GM12864 (cell line): ENCODE measurements at places on chromosomes 3 and 15.

DNA sequence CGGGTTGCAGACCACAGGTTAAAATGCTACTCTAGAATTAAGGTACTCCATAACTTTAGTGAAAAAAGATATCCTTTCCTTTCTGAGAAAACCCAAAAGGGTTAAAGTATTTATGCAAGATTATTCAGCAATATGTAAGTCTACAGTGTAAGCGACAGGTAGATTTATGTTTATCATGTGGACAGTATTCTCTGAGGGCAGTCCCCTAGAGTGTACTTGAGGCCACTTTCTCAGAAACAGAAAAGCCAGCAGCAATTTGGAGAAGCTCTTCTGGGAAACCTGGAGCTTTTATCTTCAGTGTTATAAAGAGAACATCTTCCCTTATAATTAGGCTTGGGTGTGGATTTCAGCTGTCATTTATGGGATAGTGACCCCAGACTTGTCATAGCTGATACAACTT is 8.9 kb downstream of the ST3GAL6 start:
- no peak for DNase-seq

DNA sequence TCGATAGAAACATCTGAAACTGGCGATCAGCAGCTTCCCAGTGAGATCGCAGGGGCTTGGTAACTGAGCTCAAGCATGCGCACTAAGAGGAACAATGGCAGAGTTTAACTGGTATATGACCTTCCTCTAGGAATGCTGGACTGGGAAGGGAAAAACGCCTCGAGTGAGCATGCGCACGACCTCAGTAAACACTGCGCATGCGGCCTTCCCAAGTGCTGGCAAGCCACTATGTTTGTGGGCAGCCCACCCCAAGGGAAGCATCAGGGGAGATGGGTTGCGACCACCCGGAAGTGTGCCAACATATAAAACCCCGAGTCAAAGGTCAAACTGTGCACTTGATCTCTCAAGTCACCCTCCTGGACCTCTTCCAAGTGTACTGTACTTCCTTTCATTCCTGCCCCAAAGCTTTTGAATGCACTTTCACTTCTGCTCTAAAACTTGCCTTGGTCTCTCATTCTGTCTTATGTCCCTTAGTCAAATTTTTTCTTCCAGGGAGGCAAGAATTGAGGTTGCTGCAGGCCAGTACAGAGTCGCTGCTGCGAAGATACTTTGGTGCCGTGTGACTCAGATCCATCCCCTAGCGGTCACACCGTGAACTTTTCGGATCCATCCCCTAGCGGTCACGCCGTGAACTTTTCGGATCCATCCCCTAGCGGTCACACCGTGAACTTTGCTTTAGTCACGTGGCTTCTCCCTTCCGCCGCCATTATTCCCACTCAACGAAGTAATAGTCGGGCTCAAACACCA is 243.3 kb downstream of the FAM43A start:
- DNase-seq, result no peak

GRCh38 chr3:32577581-32578556 is 7.2 kb upstream of the DYNC1LI1 start:
- DNase-seq, result peak; percentile 62

DNA sequence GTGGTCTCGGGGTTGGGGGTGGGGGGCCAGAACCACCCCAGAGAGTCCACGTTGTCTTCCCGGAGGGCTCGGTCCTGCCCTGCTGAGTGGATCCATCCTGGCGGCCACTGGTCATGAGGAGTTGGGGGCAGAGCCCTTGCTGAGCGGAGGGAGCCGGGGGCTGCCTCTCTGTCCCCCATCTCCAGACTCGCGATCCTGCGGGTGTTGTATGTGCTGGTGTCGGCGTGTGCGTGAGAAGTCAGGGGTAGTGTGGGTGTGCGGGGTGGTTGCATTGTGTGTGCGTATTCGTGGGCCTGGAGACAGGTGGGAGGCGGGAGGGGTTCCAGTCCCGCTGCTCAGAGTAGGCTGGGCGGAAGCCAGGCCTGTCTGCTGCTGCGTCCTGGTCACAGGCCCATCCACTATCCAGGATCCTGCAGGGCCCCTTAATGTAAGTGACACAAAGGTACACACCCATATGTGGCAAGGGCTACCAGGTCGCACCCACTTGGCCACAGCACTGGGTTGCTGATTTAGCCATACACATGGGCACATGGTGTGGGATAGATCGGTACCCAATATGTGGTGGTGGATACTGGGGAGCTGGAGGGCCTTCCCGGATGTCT is 30.7 kb downstream of the NBEAL2 start:
- no peak for DNase-seq

DNA sequence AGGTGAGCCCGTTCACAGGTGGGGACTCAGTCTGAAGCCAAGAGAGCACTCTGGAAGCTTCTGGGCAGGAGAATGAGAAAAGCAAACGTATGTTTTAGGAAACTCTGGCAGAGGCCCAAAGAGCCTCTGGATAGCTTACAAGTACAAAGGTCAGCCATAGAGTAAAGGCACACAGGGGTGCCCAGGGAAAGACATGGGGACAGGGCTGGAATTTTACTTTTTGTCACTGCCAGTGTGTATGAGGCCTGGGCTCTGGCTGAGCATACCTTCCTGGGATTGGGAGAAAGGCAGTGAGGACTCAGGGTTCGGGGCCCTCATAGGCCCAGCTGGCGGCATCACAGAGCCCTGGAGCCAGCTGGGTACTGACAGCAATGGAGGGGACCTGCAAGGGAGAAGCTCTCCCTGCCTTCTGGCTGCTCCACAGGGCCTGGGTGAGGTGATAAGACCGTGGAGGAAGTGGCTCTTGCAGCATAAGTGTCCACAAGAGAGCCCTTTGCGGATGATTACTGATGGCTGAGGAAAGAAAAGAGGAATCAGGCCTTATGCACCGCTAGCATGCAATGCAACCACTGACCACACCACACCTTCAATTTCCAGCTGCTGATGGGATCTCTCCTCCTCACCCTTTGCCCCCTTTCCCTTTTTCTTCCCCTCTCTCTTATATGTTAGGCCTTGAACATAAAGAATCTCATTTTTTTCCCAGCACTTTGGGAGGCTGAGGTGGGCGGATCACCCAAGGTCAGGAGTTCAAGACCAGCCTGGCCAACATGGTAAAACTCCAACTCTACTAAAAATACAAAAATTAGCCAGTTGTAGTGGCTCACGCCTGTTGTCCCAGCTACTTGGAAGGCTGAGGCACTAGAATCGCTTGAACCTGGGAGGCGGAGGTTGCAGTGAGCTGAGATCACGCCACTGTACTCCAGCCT is 25.1 kb upstream of the BCL2L10 start:
- DNase-seq, result no peak

- peak; percentile 26 for DNase-seq
Measured at GRCh38 chr3:50519471-50520089, 16.1 kb upstream of the CACNA2D2 start.

- DNase-seq, result no peak
Measured at GRCh38 chr3:192382861-192383260, 344.5 kb downstream of the FGF12 start.

DNA sequence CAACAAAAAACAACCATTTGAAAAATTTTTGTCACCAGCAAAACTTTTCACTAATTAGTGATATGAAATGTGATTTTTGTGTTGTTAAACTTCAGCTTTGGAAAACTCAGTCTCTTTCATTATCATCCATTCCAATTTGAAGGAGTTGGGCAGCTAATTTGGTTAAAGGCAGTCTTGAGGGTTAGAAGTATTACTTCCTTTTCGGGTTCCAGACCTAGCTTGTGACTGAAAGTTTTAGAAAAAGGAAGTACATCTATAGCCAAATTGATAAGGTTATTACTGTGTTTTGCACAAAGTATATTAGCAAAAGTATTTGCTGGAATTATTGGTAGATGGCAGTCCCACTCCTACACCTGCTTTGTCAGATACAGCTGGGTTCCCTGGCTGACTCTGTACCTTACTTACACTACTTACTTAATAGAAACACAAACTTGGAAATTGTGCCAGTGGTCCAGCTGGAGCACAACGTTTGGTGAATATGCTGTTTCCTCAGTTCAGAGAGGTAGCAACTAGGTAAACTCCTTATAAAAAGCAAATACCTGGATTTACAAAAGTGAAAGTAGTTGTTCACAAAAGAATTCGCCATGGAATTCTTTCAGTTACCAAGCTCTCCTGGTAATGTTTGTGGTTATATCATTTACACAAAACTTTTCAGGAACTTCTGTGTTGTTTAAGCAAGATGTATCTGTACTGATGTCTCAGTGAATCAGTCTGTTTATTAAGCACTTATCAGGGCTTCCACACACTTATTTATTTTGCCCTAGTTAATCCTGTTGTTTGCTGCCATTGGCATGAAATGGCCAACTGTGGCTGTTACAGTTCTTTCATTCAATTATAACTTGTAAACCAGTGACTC is 31.6 kb downstream of the TIPARP start:
- no peak for DNase-seq

- DNase-seq, result no peak
Measured at GRCh38 chr3:65252266-65252665, 564.5 kb upstream of the ADAMTS9 start.

DNA sequence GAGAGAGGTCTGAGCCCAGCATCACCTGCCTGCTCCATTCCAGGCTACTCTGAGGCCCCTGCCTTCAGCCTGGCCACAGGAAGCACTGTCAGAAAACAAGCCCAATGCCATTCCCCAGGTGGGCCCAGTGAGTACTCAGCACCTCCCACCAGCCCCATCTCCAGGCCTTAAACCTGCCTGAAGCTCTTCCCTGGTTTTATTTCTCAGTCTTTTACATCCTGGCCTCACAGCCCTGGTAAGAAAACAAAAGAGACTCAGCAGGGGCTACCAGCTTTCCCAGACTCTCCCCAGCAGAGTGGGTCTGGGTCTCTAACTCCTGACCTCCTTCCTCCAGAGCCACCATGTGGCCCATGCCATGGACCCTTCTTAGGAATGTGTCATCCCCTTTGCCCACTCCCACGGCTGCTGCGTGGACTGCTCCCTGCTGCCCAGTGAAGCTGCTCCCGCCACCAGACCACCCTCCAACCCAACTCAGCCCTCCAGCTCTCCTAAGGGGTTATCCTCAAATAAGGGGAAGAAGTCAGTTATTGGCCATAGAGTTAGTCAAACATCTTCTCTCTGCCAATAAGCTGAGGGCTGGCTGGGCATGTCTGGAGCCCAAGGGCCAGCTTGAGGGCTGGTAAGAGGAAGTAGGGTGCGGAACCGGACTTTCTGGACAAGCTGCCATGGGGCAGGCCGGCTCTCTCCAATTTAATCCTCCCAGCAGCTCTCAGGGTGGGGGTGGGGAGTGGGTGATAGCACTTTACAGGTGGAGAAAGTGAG is 116.7 kb upstream of the LINGO1 start:
- no peak for DNase-seq

- DNase-seq, result peak; percentile 93
Measured at GRCh38 chr3:45596290-45596791, 1.8 kb downstream of the LIMD1 start.

DNA sequence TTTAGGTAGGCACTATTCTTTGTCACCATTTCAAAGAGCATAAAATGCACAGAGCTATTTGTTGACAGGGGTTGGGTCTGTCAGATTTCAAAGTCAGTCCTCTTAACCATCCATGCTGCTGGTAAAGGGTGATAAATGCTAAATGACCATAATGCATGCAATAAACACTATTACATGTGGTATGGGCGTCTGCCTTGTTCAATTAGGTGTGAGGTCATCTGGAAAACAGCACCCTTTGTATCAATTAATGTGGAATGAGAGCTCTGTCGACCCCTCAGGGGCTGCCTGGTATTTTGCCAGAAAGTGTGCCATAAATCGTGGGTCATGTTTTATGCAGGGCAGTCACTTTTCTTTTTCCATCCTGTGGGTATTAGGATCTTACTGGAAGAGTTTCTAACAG is 235.6 kb downstream of the SV2B start:
- DNase-seq, result no peak

- no peak for DNase-seq
Measured at GRCh38 chr15:90879730-90880366, 4.5 kb upstream of the FES start.

GRCh38 chr3:127990051-127990450 is 62.2 kb upstream of the SEC61A1 start:
- no peak for DNase-seq

DNA sequence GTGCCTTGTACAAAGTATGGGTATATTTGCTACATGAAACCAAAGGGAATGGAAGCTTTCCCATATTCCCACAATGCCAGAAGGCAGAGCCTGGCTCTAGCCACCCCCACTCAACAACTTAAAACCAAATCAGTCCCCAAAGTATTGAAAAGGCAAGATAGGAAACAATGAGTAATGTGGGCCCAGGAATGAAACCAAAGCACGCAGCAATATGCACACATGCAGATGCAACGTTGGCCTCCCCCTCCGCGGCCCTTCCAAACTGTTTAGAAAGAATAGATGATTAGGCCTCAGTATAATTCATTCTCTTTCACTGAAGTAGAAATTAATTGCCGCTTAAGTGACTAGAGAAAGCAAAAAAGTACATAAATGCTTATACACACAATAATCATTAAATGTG is 59.1 kb downstream of the THRB start:
- no peak for DNase-seq

GRCh38 chr15:40108061-40108854 is 421 bp downstream of the BMF start:
- DNase-seq, result no peak

GRCh38 chr15:25892126-25892525 is 29.0 kb upstream of the ATP10A start:
- DNase-seq, result no peak

DNA sequence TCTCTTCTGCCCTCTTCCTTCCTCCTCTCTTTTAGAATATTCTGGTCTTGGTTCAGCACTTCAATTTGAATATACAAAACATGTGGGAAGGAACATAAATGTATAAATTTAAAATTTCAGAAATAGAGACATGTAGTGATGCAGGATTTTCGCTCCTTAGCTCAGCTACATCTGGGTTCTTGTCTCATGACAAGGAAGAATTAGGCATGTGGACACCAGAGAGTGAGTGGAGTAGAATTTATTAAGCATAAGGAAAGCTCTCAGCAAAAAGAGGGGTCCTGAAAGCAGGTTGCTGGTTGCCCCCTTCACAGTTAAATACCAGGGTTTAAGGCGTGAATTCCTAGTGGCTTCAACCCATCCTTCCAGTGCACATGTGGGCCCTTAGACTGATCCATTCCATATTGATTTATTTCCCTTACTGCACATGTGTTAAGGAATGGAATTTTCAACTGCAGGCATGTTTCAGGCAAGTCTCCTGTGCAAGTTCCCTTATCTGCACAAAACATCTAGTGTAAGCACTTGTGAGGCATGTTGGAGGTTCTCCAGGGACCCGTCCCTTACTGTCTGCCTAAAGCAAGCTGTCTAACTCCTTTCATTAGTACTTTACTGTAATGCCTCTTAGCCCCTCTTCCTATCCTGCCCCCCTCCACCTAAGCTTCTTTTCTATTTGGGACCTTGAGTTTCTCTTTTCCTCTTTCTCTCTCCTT is 133.2 kb upstream of the STRIT1 start:
- DNase-seq, result no peak

DNA sequence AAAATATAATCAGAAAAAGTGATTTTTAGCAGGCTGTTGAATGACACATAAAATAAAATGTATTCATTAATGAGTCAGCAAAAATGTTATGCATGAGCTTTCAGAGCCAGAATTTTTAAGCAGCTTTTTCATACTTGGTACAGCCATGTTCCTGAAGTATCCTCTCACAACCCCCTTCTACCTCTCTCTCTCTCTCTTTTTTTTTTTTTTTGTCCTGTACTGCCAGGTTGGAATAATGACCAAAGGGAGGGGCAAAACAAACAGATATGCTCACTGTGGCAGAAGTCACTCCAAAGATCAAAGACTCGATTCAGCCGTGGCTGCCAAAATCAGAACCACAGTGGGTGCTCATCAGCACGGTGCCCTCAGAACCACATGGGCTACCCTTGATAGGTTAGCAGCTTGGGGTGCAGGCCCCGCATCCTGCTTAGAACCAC is 383.0 kb downstream of the ZBTB20 start:
- DNase-seq, result no peak

- DNase-seq, result no peak
Measured at GRCh38 chr15:51075826-51076523, 18.7 kb downstream of the TNFAIP8L3 start.

GRCh38 chr3:39082666-39083313 is 24.6 kb downstream of the GORASP1 start:
- DNase-seq, result no peak
